T-helper 17 cell (primary cell): ENCODE measurements at places on chromosomes 2 and 18. TPM values are rescaled to one million over a fixed set of nuclear protein-coding genes. Genes with fewer than 3 reads are reported as not detected.

CYTIP gene
- 286 TPM for total RNA-seq

UGT1A1 gene
- total RNA-seq, result not detected

- DNase-seq, result no peak
Observed at GRCh38 chr2:207240649-207241048, 74.9 kb upstream of the KLF7 start.

DNA sequence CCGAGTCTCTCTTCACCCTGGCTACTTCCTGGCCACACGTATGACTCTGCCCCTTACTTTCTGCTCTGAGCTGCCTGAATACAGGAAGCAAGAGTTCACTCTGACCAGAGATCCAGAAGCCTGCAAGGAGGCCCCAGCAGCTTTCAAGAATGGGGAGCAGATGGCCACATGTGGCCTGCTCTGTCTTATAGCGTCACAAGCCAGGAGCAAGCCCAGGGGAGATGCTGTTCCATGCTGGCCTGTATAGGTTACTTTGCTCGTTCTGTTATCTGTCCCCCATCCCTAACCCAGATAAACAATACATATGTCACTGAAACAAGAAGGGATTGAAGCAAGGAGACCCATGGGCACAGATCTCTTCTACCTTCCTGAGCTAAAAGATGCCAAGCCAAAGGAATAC is 4.3 kb downstream of the PNKD start:
- DNase-seq, result no peak

- no peak for DNase-seq
Observed at GRCh38 chr2:118769707-118770400, 77.6 kb downstream of the EN1 start.

DNA sequence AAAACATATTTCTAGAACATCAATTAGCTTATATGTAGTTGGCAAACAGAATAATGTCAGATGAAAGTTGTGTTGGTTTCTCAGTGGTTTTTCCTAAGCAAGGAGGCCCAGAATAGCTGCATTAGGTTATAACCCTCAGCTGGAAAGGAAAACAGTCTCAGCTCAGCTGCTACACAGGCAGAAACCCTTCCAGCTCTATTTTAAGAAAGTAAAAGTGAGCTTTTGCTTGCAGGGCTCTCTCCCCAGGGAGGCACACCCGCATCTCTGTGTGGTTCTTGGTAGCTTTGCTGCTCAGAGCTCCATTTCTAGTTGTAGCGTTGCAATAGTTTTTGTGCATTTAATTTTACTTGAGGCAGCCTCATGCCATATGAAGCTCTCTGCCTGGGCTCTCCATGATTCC is 54.6 kb downstream of the PIKFYVE start:
- DNase-seq, result no peak

GRCh38 chr2:15169326-15170069 is 391.6 kb downstream of the NBAS start:
- no peak for DNase-seq

DNA sequence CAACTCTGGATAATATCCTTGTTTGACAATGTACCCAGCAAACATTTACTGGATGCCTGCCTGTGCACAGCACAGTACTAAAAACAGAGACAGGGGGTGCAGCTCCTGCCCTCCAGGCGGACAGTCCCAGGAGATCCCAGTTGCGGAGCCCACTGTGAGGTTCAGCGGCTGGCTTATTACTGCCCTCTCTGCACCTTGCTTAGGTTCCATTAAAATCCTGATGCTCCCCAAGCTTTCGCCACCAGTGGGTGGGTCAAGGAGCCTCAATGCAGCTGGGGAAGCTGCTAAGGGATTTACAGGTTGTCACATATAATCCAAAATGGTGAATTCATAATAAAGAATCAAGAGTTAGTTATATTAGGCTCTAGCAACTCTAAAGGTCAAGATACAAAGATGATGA is 38.3 kb downstream of the CRACDL start:
- DNase-seq, result no peak

DNA sequence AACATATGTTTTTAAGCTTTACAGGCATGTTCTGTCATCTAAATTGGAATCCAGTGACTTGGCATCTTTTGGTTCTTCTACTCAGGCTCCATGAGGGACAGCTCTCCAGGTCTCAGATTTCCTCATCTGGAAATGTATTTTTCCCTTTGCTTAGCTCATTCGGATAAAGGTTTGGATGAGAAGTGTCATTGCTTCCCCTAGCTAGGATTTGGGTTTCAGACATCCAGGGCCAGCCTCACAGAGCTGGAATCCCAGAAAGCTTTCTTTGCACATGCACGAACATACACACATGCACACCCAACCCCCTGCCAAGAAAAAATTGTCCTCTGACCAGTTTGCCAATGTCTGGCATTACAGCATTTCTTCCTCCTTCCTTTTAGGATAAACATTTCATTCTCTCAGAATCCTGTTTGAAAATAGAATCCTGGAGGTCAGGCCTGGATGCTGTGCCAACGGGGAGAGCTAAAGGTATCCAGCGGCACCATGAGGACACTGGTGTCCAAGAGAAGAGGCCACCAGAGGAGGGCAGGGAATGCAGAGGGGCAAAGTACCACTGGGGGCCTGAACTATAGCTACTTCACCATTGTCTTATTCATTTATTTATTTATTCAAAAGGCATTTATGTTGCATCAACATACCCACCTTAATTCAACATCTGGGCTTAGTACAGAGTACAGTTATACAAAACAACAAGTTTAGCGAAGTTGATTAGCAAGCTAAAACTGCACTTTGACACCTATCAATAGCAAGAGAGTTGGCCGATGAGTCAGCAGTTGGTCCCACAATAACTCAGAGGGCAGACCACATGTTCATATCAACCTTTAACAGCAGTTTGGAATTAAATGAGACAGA is 97.9 kb upstream of the ATL2 start:
- no peak for DNase-seq

- DNase-seq, result no peak
Observed at GRCh38 chr2:81894451-81894990, 1590.0 kb upstream of the LRRTM1 start.

- no peak for DNase-seq
Observed at GRCh38 chr2:131038258-131039100, 54.8 kb downstream of the FAM168B start.

GRCh38 chr2:127607399-127607908 is 38.5 kb upstream of the GPR17 start:
- DNase-seq, result no peak

DNA sequence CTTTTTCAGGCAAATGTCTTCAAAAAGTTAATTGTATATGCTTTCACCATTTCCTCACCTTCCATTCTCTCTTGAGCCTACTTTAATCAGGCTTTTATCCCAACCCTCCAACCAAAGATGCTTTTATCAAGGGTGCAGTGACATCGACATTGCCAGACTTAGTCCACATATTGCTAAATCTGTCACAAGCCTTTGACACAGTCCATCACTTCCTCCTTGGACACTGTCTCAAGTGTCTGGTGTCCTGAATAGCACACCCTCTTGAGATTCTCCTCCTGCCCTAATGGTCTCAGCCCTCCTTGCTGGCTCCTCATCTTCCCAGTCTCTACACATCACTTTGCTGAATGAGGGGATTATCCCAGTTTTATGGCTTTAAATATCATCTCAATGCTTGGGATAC is 147.5 kb upstream of the SLC39A10 start:
- DNase-seq, result no peak

DNA sequence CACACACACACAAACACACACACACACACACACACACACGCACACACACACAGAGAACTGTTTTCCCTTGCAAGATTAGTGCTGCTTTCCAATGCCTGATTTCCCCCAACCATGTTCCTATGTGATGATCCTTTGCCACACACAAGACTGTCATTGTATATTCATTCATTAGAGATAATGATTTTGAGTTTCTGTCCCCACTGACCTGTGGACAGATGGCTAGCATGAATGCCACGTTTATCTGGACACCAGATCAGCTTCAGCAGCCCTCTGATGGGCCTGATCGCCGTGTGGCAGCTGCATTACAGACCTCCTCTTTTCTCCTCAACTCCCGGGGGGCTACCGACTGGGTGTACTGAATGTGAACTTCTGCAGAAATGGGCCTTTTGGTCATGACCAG is 353.0 kb downstream of the MYCN start:
- DNase-seq, result no peak

- no peak for DNase-seq
Observed at GRCh38 chr2:147614471-147614870, 230.4 kb upstream of the ACVR2A start.

GRCh38 chr2:64203858-64204632 is 59.8 kb upstream of the PELI1 start:
- DNase-seq, result peak; percentile 30

DNA sequence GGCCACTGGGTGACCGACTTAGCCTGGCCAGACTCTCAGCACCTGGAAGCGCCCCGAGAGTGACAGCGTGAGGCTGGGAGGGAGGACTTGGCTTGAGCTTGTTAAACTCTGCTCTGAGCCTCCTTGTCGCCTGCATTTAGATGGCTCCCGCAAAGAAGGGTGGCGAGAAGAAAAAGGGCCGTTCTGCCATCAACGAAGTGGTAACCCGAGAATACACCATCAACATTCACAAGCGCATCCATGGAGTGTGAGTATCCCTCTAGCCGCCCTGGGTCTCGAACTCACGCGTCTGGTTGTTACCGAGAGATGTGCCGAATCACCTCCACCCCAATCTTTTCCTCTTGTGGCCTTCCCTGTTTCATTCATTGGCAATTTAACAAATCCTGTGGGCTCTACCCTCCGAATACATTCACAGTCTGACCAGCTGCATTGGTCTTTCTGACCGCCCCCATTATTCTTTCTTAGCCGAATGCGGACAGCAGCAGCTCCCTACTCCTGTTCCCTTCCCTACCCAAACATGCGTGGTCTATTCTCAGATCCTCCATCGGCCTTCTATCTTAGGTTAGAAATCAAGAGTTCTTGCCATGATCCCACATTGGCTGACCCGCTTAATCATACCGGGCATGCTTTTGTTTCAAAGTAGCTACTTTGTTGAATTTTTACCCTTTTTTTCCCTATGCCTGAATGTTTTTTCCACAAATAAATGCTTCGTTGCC is 631 bp downstream of the RPL31 start:
- DNase-seq, result no peak

DNA sequence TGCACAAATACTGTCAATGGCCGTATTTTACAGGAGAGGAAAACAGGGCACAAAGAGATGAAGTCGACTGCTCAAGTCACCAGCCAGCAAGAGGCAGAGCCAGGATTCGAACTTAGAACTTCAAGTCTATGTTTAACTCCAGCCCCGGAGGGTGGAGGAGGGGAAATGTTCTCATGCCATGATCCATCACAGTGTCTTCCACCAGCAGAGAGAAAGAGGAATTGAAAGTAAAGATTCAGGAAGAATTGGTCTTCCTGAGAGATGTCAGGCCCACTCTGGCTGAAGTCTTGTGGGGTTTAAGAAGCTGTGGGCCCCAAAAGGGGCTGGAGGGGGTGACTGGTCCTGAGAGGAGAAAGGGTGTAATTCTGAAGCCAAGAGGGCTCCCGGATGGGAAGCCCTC is 260.0 kb downstream of the TNS1 start:
- DNase-seq, result no peak

DNA sequence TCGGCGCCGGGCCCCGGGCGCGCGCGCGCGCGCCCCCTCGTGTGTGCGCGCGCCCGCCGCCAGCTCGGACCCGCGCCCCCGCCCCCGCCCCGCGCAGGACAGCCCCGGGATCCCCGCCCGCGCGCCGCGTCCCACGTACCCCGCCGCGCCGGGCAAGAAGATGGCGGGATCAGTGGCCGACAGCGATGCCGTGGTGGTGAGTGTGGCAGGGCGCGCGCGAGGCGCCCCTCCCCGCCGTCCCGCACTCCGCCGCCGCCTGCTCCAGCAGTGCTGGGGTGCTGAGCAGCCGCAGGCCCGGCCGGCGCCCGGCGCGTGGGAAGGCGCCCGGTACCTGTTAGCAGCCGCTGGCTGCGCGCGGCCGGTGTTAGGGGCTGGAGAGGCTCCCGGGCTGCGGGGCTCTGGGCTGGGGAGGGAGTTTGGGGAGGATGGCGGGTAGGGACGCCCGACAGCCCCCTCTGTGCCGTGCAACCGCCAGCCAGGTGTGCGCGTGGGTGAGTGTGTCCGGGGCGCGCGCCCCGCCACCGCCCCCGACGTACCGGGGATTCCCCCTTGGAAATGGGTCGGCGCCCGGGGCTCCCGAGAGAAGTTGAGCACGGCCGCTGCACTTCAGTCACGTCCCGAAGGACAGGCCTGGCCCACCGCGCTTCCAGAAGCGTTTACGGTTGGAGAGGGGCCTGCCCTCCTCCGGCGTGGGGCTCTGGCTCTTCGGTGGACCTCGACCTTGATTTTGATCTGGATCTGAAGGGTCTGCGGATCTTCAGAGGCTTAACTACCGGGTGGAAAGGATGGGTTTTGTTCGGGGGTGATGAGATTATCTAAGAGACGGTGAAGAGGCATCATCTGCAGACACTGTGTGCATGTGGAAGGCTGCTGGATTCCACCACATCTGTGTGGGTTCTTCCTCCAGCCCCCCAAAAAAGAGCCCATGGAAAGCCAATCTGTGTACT is 697 bp downstream of the LGALSL start:
- DNase-seq, result peak; percentile 15

DNA sequence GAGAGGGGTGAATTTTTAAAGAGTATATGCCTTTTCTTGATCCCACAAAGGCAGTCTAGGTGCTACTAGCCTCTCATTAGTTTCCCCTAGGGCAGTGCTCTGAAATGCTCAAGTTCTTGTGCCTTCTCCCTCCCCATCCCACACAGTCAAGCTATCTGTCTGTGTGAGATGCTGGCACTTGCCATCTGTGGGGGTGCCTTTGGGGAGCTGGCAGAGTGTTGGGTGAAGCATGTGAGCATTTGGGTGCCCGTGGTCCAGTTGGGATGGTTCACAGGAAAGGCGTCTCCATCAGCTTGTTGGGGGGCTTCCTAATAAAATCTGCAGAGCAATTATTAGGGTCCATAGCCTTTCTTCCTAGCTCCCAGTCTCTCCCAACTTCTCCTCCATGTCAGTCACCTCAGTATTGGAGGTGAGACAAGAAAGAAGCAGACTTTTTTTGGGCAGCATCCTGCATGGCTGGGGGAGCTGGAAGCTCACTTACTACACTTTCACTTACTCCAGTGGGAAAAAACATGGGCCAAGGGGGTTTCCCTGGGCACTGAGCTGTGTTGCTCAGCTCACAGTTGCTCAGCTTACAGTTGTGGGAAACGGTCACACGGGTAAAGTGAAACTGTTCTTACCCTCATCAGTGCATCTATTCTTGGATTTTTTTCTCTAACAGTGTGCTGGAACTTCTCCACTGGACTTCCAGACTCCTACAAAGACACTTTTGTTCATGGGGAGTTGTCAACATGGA is 29.3 kb downstream of the COLEC11 start:
- no peak for DNase-seq

DNA sequence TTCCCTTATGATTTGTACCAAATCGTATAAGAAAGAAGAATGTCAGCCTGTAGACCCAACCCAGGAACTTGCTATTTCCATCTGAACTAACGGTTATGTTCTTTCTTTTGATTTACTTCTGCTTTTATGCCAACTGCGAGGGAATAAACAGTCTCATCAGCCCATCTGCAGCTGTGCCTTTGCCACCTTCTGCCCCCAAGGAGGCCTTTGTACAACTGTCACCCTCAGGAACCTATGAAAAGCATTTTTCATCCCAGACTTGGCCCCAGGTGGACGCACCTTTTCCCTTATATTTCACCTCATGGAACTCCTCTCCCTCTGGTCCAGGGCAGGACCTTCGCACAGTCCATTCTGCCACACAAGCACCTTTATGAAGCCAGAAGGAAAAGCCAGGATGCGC is 109.8 kb downstream of the AOX1 start:
- no peak for DNase-seq
